Astrocyte (in vitro differentiated cells and primary cell): ENCODE measurements at places on chromosomes 4 and X.
A peak's percentile ranks its signal among the peaks of the same experiment; 100 is the strongest.

GRCh38 chrX:10608099-10608498 is 12.3 kb downstream of the MID1 start:
- DNase-seq, result peak; percentile 57

- peak; percentile 54 for DNase-seq
These were observed 85.5 kb downstream of the CT47B1 start for GRCh38 chrX:120790118-120790517.

- DNase-seq, result no peak
These were observed 6.7 kb downstream of the MAGEE1 start for GRCh38 chrX:76434103-76434741.

GRCh38 chr4:156792462-156793085 is 179.0 kb downstream of the PDGFC start:
- peak; percentile 65 for DNase-seq

DNA sequence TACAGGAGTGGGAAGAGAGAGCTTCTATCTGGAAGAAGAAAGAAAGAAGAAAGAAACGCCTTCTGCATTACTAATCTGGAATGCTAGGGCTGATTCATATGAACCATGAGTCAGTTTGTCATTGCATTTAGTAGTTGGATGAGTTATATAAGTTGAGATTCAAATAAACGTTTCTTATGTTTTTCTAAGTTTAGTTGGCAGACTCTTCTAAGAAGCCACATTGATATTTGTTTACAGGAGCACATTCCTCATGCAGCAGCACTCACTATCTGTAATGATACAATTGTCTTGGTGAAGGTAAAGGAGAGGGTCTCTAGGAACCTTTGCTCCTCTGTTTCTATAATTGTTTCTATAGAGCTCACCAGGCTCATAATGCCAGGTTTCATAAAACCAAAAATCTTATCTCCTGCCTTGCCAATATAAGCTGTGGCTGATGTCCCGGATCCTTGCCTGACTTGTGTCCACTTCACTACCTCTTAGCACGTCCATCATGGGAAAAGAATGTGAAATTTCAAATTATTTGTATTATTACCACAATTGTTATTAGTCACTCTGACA is 39.5 kb downstream of the HOPX start:
- DNase-seq, result peak; percentile 94

GRCh38 chrX:139113708-139114107 is 402.2 kb upstream of the FGF13 start:
- no peak for DNase-seq

DNA sequence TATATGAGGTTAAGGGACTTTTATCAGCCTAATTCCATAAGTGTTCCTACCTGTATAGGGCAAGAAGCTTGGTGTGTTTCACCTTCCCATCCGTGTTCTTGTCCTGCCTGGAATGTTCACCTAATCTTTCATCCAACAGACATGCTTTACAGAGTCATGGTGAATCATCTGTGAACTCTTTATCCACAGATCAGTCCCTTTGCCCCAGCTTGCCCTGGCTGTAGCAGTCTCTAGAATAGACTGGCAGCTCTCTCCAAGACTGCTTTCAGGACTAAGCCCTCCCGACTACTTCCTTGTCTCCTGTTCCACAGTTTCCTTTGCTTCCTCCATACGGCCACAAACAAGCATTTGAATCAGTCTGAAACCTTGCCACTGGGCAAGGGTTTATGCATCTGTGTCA is 177.9 kb upstream of the IL15 start:
- no peak for DNase-seq

DNA sequence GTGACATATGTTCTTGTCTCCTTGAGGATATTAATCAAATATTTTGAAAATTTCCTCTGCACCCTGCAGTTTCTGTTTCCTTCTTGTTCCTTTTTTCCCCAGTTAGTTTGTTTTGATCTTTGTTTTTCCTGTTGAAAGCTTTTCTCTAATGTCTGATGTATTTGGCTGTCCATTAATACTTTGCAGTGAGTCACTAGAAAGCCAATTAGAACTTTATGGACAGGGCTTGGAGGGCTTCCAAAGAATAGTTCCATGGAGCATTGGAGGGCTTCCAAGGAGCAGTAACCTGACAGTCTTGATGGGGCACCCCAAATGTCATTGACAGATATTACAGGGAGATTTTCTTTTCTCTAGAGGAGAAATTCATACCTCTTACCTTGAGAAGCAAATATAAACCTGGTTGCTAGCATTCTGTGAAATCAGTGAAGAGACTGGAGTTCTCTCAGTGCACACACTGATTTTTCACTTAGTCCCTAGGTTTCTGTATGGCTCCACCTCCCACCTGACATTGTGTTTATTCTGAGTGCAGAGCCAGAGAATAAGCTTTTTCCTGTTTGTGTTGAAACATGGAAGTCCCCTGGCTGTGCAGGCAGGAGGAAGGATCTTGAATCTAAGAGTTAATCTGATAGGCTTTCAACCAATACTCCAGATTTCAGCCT is 26.5 kb downstream of the SPARCL1 start:
- no peak for DNase-seq

DNA sequence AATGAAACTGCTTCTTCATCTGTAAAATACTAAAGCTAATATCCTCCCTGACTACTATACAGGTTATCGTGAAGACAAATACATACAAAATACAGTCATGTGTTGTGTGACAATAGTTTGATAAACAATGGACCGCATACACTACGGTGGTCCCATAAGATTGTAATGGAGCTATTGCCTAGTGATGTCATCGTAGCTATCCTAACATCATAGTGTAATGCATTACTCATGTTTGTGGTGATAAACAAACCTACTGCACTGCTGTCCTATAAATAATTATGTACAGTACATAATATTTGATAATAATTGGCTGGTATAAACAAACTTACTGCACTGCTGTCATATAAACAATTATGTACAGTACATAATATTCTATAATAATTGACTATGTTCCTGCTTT is 5.6 kb upstream of the NEIL3 start:
- DNase-seq, result no peak

DNA sequence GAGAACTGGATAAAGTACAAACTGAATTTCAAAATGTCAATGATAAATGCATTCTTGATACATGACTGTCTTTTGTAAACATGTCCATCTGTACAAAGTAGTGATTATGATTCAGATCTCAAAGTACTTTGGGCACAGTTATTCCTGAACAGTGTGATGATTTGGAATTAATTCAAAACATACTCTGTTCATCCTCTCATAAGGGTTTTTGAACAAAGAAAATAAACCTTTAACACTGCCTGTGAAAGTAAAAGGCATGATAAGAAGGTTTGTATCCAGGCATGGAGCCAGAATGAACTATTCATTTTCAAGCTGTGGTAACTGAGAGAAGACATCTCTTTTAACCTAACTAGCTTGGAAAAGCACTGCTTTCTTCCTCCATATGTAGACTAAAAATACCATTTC is 883 bp upstream of the KLHL4 start:
- DNase-seq, result peak; percentile 91

DNA sequence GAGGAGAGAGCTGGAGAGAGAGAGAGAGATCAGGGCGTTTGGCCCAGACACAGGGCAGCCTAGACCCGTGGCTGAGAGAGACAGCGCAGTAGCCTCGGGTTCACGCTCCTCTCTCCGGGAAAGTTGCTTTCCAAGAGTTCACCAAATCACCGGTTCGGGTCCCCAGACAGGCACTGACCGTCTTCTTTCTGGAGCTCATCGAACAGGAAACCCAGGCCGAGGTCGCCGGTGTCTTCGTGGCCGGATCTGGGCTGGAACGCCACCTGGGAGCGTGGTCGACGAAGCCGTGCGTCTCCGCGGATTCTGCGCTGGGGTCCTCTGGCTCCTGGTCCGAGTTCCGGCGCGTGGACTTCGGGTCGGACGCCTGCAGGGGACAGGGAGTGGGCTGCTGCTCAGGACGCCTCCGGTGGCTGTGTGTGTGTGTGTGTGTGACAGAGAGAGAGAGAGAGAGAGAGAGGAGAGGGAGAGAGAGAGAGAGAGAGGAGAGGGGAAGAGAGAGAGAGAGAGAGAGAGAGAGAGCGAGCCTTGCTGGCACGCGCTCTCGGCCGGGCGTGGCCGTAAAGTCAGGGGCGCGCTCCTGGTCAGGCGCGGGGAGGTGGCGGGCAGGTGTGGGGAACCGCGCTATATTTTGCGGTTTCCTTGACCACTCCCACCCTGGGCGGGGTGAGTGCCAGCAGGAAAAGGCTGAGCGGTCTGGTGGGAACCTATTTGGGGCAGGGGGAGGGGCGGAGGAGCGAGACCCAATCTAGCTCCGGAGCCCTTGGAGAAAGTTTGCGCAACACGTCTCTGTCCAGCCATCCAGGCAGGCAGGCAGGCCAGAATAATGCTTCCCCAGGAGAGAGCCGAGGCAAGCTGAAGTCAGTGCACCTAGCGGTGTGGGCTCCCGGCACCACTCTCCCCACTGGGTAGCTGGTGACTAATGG is 62.1 kb downstream of the RHOXF2B start:
- DNase-seq, result no peak

- peak; percentile 24 for DNase-seq
These were observed 18.7 kb upstream of the CXCL13 start for GRCh38 chr4:77586951-77587383.

DNA sequence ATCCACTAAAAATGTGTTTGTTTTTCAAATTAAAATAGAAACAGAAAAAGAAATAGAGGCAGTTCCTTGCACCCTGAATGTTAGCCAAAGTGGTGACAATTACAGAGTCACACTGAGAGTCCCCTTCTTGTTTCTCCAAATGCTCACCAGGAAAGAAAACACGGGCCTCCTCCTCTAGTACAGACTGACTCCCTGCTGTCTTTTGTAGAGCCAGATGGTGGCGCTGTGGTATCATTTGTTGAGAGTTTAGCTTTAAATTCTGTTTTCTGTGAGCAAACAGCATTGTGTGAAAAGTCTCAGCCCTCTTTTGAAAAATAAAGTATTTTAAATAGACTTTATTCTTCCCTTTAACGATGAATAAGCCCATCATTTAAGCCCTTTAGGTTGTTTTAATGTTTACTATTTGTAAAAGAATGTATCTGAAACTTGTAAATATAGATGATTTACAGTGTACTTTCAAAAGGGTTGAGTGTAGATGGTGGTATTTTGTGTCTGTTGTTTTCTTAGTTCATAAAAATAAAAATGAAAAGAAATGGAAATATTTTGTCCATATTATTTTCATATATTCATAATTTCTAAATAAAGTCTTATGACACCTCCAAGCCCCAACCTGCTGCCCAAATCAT is 36.9 kb upstream of the ATOH1 start:
- peak; percentile 7 for DNase-seq

DNA sequence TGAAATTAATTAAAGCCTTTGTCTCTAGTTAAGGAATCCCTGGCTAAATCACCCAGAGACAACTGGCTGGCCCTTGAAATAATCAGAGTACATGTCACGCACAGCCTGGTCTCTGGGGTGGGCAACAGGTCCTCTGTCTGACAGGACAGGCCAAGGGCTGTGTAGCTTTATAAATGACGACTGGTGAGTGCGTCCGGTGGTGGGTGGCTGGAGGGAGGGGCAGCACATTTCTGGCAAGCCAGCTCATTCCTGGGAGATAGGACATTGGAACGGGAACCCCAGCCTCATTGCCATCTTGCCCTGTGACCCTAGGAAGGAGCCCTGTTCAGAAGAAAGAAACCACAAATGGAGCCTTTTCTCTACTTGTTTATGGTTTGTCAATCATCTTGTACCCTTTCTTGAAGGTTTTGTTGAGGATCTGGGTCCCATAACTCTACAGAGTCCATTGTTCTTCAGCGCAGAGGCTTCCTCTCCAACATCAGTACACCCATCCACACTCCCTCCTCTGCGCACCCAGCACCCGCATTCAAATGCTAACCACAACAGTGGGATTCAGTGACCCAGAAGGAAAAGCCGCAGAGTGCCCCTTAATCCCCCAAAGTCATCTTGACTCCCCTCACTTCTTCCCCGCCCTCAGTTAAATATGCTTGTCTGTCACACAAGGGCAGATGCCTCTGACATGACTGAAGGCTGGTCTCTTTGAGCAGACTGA is 368.1 kb downstream of the UNC5C start:
- no peak for DNase-seq

DNA sequence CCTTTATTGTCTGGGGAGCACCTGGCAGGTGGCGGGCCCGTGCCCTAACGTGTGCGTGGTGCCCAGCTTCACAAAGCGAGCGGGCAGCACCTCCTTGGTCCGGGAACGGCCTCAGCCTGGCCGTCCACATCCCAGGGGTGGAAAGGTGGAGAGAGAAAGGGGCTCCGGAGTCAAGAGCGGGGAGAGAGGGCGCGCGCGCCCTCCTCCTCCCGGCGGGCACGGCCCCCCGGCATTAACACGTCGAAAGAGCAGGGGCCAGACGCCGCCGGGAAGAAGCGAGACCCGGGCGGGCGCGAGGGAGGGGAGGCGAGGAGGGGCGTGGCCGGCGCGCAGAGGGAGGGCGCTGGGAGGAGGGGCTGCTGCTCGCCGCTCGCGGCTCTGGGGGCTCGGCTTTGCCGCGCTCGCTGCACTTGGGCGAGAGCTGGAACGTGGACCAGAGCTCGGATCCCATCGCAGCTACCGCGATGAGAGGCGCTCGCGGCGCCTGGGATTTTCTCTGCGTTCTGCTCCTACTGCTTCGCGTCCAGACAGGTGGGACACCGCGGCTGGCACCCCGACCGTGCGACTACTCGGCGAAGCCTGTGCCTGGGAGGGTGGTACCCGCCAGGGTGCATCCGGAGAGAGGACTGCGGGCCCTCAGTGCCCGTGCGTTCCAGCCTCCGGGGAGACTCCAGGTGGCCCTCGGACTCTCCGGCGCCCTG is at the start of gene KIT:
Gene KIT (plus strand): TSS at position 407 of the 701 bp plus-strand sequence. CDS start 58 bp downstream, at position 465.
- no peak for DNase-seq

- peak; percentile 94 for DNase-seq
These were observed 104.2 kb downstream of the AFF1 start for GRCh38 chr4:87038837-87039615.

GRCh38 chr4:169117591-169118081 is 107.6 kb upstream of the CBR4 start:
- peak; percentile 83 for DNase-seq

GRCh38 chrX:33989936-33990335 is 142.2 kb downstream of the FAM47A start:
- DNase-seq, result no peak

GRCh38 chr4:175215657-175216056 is 297.5 kb downstream of the ADAM29 start:
- no peak for DNase-seq

DNA sequence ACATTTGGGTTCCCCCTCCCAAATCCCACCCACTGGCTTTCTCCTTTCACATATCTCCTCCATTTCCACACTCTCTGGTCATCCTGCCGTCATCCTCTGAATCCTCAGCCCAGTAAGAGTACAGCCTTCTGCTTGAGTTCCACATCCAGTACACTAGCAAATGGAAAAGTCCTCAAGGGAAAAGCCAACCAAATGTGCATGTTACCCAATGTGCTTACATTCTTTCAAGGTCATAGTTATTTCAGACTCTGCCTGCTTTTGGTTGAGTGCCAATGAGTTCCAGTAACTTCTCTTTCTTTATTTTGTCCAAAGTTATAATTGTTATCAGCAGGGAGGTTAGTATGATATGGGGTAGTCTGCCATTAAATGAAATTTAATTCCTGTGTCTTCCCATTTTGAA is 78.1 kb downstream of the SRPX start:
- peak; percentile 47 for DNase-seq

- DNase-seq, result peak; percentile 1
These were observed 405.2 kb downstream of the PPARGC1A start for GRCh38 chr4:23484689-23485088.

GRCh38 chr4:41154010-41154813 is 60.1 kb downstream of the APBB2 start:
- no peak for DNase-seq

- DNase-seq, result peak; percentile 47
These were observed 28.1 kb upstream of the HPSE start for GRCh38 chr4:83362492-83363329.

- DNase-seq, result peak; percentile 88
These were observed 118.1 kb downstream of the SMIM20 start for GRCh38 chr4:26032142-26032541.
